ENCODE measurements at places on chromosomes 5 and 9. TPM values are rescaled to one million over a fixed set of nuclear protein-coding genes. Genes with fewer than 3 reads are reported as not detected.

The MACROH2A1 gene
- polyA plus RNA-seq: 96.0 TPM

The SIT1 gene
- not detected for polyA plus RNA-seq

DNA sequence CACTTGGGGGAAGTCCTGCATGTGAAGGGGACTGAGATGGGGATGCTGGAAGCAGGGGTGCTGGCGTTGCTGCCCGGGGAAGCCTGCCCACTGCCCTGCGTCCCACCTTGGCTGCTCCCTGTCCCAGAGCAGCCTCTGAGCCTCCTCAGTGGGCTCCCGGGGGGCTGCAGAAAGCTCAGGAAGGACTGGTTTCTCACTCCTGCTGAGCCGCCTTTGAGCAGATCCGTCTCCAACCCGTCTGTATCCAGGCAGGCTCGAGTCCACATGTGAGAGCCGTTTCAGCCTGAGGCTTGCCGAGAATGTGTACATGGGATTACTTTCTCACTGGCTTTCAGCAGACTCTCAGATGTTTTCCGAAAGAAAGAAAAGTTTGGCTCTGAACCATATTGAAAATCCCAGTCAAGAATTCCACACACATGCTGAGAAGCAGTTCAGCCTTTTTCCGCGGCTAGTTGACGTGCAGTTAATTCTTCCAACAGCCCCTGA is 95.3 kb upstream of the COL5A1 start:
- DNase-seq: no peak

- DNase-seq: no peak
Measured at GRCh38 chr5:111762895-111763294, 5.9 kb upstream of the NREP start.

- no peak for DNase-seq
Measured at GRCh38 chr5:51181208-51181894, 201.9 kb upstream of the ISL1 start.

The NANS gene
- 142 TPM for polyA plus RNA-seq

The CDC26 gene
- 11.1 TPM for polyA plus RNA-seq

GRCh38 chr5:72152545-72152944 is 45.3 kb downstream of the MAP1B start:
- DNase-seq: no peak
